ENCODE measurements at places on chromosomes 7 and 10.

GRCh38 chr10:52143338-52143737, 170.7 kb upstream of the DKK1 start:
- DNase-seq: no peak

GRCh38 chr10:56222237-56222636, 138.8 kb downstream of the ZWINT start:
- no peak for DNase-seq

- DNase-seq: no peak
These were observed 196.0 kb downstream of the RNLS start for GRCh38 chr10:88386821-88387773.

DNA sequence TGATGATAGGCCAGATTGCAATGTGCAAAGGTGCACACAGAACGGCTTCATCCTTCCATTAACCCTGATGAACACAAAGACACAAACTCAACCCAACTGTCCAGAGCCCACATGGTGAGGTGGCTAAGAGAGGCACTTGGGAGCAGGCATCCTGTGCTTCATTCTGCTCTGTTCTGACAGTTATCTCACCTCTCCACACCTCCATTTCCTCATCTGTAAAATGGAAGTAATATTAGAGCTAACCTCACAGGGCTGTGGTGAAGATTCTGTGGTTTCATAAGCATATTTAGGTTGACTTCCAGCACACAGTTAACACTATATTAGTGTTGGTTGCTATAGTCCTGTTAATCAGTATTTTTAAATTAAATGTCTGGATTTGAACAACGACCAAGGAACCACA, 126.3 kb downstream of the TAX1BP1 start:
- DNase-seq: no peak

GRCh38 chr10:99938563-99938962, 71.2 kb downstream of the DNMBP start:
- no peak for DNase-seq

GRCh38 chr10:130638991-130639390, 502.8 kb downstream of the GLRX3 start:
- DNase-seq: no peak

GRCh38 chr10:49750546-49750945, 11.6 kb downstream of the OGDHL start:
- DNase-seq: no peak

GRCh38 chr7:122893486-122893885, 7.2 kb upstream of the CADPS2 start:
- no peak for DNase-seq

GRCh38 chr7:50317221-50317678, 12.7 kb downstream of the IKZF1 start:
- DNase-seq: no peak

GRCh38 chr7:85890244-85890811, 703.5 kb upstream of the SEMA3D start:
- no peak for DNase-seq

DNA sequence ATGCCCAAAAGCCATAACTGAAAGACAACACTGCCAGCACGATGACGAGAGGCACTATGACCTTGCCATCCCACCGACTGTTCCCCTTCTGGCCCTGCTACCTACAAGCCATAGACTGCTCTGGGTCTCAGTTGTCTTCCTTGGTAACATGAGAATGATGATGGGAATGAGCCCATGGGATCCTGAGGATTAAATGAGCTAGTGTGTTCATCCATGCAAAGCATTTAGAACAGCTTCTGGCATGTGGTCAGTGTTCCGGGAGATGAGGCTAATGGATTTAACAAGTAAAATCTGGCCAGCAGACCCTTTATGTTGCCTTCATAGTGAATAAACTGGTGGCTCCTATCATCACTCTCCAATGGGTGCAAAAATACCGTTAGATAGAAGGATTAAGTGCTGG, 62.4 kb upstream of the WDR11 start:
- DNase-seq: no peak

DNA sequence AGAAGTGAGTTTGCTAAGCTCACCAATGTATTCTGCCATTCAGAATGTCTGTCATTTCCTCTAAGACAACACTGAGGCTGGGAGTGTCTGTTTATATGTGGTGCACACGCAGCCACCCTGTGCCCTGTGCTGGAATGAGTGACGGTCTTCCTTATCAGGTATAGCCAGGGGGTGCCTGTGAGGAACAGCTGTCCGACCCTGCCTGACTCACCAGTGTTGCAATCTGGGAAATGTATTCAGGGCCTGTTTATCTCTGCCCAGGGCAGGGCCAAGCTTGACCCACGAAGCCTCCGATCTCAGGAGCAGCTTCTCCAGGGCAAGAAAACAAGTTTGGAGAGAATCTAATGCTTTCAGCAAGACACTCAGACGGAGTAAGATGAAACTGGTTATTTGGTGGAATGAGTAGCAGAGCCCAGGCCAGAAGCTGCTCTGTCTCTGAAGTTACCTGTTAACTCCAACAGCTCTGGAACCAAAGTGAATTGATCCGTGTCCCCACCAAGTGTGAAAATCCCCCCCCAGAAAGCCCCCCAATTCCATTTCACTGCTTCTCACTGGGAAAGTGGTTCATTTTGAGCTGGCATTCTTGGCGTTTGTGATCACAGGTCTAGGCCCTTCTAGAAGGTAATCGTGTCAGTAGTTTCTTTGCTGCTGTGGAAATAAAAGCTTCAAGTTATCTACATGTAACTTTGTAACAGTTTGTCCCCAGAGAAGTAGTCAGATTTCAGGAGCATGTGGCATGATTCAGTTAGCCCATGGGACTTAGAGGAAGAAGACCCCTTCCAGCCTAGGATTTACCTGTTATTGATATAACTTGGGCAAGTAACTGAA, 6.1 kb upstream of the UBE2H start:
- DNase-seq: no peak

- DNase-seq: no peak
These were observed 126.3 kb downstream of the ARHGAP21 start for GRCh38 chr10:24597426-24597825.

- DNase-seq: no peak
These were observed 35.9 kb upstream of the ELMO1 start for GRCh38 chr7:37484426-37485073.

DNA sequence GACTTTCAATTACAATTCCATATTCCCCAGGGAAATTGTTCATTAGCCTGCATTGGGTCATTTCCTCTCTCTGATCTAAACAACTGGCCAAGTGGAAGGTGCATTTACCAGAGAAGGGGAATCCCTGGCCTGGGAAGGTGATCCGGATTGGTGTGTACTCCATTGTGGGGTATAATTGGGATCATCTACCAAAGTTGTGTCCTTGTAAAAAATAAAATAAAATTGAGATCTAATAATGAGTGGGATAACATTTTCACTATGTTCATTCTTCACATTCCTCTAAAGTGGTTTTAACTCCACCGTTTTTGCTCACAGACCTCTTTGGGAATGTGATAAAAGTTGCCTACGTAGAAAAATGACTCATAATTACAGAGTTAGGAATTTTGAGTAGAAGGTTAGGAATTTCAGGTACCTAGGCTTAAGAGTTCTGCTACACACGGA, 22.8 kb downstream of the ARL5B start:
- no peak for DNase-seq

- no peak for DNase-seq
These were observed 111.3 kb upstream of the CARD11 start for GRCh38 chr7:3154881-3155494.

- DNase-seq: no peak
These were observed 155.2 kb downstream of the DGKI start for GRCh38 chr7:137691566-137691965.

DNA sequence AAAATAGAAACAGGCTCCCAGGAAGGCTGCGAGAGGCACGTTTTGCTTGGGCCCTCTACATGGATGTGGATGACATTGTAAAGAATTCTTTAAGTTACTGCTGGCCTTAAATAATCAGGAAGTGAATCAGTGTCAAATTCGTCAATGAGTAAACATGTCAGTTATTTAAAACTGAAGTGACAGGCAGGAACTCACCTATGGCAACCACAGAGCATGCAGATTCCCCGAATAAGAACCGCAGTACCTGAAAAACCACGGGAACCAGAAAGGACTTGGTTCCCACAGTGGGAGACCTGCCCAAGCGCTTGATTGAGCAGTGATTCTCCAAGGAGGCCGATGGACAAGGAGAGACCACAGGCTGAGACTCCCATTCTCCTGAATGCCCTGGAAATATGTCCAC, 351.2 kb upstream of the AKR1E2 start:
- DNase-seq: no peak

GRCh38 chr10:126223512-126224067, 164.7 kb downstream of the ADAM12 start:
- DNase-seq: no peak

- no peak for DNase-seq
These were observed 6.0 kb downstream of the ASB4 start for GRCh38 chr7:95491634-95492314.

DNA sequence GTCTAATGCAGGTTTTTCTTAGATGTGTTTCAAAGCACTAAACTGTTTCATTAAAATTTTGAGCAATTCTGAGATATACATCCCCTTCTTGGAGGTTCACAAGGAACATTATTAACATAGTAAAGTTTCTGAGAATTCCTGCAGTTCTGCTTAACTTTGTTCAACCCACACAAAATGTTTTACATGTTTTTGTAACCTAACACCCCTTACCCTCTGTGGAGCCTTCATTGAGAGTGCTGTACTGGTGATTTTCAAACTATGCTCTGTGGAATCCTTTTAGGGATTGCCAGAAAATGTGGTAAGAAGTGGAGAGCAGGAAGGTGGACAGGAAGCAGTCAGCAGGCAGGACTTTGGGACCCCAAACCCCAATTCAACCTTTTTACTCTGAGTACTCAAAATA, 53.6 kb upstream of the ABCB5 start:
- DNase-seq: no peak

DNA sequence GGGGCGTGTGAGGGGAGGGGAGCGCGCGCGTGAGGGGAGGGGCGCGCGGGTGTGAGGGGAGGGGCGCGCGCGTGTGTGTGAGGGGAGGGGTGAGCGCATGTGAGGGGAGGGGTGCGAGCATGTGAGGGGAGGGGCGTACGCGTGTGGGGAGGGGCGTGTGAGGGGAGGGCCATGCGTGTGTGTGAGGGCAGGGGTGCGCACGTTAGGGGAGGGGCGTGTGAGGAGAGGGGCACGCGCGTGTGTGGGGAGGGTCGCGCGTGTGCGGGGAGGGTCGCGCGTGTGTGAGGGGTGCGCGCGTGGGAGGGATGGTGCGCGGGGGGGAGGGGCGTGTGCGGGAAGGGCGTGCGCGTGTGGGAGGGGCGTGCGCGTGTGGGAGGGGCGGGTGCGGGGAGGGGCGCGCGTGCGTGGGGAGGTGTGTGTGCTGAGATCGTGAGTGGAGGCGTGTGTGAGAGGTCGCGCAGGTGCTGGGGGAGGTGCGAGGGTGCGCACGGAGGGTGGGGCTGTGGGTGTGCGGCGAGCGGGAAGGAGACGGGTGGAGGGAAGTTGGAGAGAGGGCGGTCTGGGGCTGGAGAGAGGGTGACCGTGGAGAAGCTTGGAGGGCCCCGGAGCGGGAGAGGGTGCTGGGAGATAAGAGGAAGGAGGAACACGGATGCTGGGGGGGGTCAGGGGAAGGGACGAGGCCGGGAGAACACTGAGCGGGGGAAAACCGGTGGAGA, 19.7 kb downstream of the MXI1 start:
- peak; percentile 93 for DNase-seq

DNA sequence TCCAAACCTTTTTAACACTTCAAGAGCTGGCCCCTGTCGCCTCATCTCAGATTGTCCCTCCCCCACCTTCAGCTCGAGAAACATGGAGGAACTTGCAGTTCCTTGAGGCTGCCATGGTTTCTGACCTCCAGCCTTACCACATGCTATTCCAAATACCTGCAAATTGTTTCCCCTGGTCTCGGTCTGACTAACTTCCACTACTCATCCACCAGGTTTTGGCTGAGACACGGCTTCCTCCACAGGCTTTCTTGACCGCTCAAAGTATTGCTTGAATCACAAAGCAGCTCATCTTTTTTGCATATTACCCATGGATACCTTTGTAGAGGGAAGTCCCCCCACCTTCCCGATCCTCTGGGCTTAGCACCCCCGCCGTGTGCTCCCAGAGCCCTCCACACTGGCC, 5.2 kb upstream of the SAMD8 start:
- no peak for DNase-seq

DNA sequence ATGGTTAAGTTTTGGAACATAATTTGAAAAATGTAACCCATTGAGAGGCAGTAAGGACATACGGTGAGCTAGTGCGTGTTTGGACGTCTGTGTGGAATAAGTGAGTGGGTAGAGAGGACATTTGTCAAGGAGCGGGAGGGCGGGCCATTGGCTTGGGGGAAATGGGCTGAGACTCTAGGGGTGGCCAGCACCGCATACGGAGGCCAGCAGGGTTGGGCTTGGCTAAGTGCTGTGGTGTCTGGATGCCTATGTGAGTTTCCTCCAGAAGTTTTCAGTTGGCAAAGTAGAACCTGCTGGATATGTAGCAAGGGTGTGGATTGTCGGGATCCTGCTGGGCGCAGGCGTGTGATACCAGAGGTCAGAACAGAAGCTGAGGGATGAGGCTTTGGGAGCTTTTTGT, 103.0 kb downstream of the TCF7L2 start:
- DNase-seq: no peak

GRCh38 chr7:29878081-29878688, 71.9 kb downstream of the WIPF3 start:
- no peak for DNase-seq

DNA sequence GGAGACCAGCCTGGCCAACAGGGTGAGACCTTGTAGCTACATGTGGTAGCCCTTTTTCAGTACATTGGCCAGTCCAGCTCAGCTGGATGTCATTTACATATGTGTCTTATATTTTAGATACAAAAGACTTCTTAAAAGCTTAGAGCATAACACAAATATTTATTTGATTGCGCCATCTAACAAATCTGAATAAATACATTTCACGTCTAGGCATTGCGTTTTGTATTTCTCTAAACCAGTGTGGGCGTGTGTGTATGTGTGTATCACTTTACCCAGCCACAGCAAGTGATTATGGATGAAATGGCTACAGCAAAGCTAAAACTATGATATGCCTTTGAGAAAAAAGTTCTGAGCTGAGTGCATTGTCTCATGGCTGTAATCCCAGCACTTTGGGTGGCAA, 14.0 kb downstream of the RABGEF1 start:
- DNase-seq: no peak

DNA sequence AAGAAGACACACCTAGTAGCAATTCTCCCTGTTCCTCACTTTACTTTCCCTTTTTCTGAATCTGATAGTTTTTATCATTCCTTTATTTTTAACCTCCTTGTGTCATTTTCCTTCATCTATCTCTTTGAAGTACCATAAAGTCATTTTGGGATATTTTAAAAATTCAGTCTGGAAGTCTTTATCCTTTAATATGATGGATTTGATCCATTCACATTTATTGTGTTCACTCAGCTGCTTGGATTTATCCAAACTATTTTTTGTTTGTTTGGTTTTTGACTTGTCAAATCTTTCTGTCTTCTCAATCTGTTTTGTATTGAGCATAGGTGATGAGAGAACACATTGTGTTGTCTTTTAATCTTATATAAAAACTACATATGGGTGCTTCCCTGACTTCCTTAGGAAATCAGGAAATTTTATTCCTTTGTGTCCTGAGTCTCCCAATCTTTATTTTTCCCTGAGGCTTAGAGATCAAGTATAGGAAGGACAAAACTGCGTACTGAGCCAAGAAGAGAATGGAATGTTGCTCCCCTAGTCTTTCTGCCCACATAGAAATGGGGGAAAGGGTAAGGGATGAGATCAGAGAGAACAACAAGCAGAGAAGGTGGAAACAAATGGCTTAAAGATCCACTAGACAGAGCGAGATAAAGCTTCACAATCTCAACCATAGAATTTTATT, 132.7 kb upstream of the HABP2 start:
- DNase-seq: no peak
